ENCODE measurements at places on chromosomes 7 and 10. TPM values are rescaled to one million over a fixed set of nuclear protein-coding genes. Genes with fewer than 3 reads are reported as not detected.

Gene GJD4
- not detected for total RNA-seq

Gene CALN1
- 0.05 TPM for total RNA-seq

Gene UPP1
- total RNA-seq, result 77.7 TPM

Gene GSTK1
- total RNA-seq, result 394 TPM

Gene HOXA9
- total RNA-seq, result 0.79 TPM

Gene DNAJC12
- not detected for total RNA-seq

Gene NXPH1
- total RNA-seq, result not detected

Gene ATOH7
- total RNA-seq, result not detected

Gene PCLO
- 0.03 TPM for total RNA-seq

Gene TSPAN12
- total RNA-seq, result 0.33 TPM

Gene GSTO2
- total RNA-seq, result 2.4 TPM

Gene ITGB1
- total RNA-seq, result 162 TPM

Gene PKD2L1
- total RNA-seq, result not detected

Gene AEBP1
- 21.1 TPM for total RNA-seq

Gene CTAGE4
- 1.0 TPM for total RNA-seq

Gene GPER1
- 0.23 TPM for total RNA-seq

Gene CNNM1
- 0.36 TPM for total RNA-seq

Gene KLF14
- total RNA-seq, result not detected

Gene RPEL1
- total RNA-seq, result not detected

Gene SEMA3C
- 0.23 TPM for total RNA-seq

Gene TMEM130
- total RNA-seq, result not detected

Gene ZNF117
- total RNA-seq, result 3.0 TPM

Gene SFRP4
- not detected for total RNA-seq

Gene LGI1
- total RNA-seq, result not detected

Gene PSPH
- 5.7 TPM for total RNA-seq

Gene KCP
- total RNA-seq, result 0.92 TPM

Gene GDF2
- total RNA-seq, result not detected

Gene PTPN20
- 1.1 TPM for total RNA-seq

Gene ZPBP
- total RNA-seq, result not detected

Gene FAM13C
- not detected for total RNA-seq

Gene LRRN3
- 52.3 TPM for total RNA-seq

Gene CPVL
- total RNA-seq, result 0.66 TPM

Gene GIMAP7
- 84.2 TPM for total RNA-seq

Gene HOXA3
- 1.4 TPM for total RNA-seq

Gene AKR1D1
- total RNA-seq, result not detected

Gene ANKRD1
- not detected for total RNA-seq

Gene SP4
- total RNA-seq, result 48.2 TPM

Gene YKT6
- total RNA-seq, result 74.3 TPM
